ENCODE measurements at places on chromosomes 2 and 18.

- DNase-seq, result no peak
Measured at GRCh38 chr2:203492965-203493364, 42.1 kb downstream of the RAPH1 start.

DNA sequence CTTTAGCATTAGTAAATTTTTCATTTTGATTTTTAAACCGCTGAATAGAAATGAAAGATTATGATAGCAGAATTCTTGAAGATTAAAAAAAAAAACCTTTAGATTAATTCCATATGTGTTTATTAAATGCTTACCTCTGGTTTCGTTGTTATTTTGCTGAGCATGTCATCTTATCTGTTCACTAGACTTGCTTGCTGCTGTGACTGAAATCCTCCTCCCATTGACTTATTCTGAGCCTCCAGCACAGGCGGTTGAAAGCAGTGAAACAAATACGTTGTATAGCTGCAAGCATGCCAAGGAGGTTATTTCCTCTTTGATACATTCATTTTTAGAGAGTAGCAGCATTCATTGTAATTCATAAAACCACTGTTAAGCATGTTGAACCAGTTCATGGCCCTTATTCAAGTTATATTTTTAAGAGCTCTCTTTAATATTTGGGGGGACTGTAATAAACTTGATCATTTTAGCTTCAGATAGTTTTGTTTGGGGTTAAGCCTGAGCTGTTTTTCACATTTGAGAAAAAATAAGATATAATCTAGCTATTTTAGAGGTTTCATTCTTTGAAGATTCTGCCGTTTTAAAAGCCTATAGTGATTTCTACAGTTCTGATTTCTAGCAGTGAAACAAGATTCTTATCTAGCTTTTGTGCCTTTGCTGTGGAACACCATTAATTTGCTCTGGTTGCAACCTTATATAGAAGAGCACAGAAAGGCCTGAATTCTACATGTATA is at the start of gene HTR2B:
Gene HTR2B (minus strand): TSS at position 205 of the 731 bp plus-strand sequence. CDS start 1,278 bp downstream, outside the sequence.
- no peak for DNase-seq

DNA sequence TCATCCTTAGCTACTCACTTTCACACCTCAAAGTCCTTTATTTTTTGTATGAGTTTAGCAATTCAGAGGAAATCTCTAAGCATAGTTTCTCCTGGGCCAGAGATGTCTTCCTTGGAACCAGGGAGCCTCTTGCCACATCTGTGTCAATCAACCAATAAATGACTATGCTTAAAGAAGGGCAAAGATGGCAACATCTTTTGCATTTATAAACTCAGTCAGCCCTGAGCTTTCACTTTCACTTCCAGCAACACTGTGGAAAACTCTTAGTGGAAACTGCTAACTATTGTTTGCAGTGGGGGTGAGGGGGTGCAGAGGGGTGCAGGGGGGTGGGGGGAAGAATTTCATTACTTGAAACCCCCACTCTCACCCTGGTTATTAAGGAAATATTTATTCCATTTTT is 3.4 kb downstream of the ACVR1C start:
- no peak for DNase-seq

DNA sequence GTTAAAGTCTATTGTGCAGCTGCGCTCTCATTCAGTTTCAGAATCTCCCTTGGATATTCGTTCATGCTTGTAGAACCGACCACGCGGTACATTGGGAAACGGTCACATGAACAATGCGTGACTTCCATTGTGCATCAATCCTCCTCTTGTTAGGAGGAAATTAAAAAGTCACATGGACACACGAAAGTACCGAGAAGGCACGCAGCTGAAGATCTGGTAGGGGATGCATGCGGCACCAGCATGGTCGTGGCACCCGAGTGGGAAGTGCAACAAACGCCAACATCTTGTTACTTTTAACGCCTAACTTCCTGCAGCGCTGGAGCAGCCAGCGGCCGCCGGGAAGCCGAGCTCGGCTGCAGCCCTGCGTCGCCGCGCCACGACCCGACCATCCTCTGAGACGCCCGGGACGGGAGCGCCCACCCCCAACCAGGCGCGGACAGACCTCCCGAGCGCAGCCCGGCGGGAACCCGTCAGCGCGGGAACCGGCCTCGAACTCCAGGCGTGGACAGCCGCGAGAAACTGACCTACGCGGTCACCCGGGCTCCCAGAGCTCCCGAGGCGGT is 412 bp downstream of the OSBPL1A start:
- DNase-seq, result peak; percentile 65

- DNase-seq, result no peak
Measured at GRCh38 chr18:63907664-63908063, at the start of gene SERPINB10. Gene SERPINB10 (plus strand): TSS chr18:63907958. CDS start chr18:63915511, 7,553 bp downstream.

- DNase-seq, result peak; percentile 72
Measured at GRCh38 chr2:160920791-160921303, 239.4 kb upstream of the TANK start.

DNA sequence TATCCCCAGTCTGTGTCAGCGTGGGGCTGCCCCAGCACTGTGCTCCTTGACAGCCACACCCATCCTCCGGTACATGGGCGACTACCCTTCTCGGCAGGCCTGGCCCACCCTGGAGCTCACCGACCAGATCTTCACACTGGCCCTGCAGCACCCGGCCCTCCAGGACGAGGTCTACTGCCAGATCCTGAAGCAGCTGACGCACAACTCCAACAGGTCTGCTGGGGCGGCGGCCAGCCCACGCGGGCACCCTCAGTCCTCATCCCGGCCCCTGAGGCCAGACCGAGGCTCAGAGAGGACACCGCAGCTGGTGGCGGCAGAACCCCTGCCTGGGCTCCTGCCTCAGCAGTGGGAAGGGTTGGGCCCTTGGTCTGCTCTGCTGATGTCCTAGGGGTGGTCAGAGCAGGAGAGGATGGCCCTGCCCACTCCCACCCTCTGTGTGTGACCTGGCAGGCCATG is 14.4 kb upstream of the GPR17 start:
- DNase-seq, result no peak

DNA sequence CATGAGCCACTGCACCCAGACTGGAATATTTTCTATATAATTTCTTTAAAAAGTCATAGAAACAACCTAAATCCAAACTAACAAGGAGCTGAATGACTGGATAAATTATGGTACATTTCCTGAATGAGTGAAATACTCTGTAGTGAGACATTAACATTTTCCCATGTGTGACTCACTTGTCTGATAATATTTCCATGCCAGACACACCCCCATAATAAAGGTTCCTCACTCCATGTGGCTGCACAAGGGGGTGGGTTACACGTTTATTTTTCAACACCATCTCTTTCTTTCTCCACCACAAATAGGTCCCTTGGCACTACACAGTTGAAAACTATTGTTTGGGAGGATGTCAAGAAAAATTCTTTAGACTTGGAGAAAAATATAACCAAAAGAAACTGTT is 266.3 kb upstream of the LYPD1 start:
- DNase-seq, result no peak

GRCh38 chr2:54763636-54764291 is 40.3 kb downstream of the EML6 start:
- DNase-seq, result no peak

DNA sequence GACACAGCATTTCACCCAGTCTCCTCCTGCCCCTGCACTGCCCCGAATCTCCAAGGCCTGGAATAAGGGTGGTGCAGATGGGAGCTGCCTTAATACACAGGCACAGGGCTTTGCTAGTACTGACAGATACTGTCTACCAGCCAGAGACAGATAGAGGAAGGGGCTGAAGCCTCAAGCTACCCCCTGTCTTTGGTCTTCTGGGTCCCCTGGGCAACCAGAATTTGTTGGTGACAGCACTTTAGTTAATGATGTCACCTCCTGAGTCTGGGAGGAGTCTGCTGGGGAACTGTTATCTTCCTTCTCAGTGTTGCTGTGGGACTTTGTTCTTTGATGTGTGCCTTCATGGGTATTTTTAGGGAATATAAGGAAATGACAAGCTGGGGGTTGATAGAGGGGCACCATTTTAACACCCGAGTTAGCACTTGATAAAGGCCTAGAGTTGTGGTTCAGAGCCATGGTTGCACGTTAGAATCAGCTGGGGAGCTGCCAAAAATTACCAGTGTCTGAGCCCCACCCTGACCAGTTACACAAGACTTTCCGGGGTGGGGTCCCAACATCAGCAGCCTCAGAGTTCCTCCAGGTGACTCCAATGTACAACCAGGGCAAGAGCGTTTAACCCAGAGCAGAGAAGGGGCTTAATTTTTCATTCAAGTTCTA is 136.8 kb downstream of the SMAD7 start:
- no peak for DNase-seq

- peak; percentile 72 for DNase-seq
Measured at GRCh38 chr2:177763531-177764265, 308.9 kb downstream of the PDE11A start.

GRCh38 chr2:98084869-98085238 is 2.1 kb upstream of the VWA3B start:
- DNase-seq, result no peak

GRCh38 chr2:120955427-120955826 is 219.8 kb downstream of the GLI2 start:
- no peak for DNase-seq

GRCh38 chr18:79239631-79240030 is 156.1 kb upstream of the NFATC1 start:
- no peak for DNase-seq

DNA sequence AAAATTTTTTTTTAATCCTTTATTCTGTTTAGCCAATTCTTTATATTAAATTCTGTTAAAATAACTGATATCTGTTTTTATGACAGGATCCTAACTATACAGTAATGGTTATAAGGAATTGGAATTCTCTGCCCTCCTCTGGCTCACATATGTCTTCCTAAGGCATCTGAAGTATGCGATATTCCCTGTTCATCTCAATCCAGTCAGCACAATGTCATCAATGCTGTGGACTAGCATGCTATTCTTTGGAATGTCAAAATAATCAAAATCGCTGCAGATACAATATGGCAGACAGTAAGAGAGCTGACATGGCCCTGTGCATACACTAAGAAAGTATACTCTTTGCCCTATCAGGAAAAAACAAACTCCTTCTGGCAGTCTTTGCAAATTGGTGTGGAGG is 107.6 kb downstream of the AP1S3 start:
- no peak for DNase-seq

DNA sequence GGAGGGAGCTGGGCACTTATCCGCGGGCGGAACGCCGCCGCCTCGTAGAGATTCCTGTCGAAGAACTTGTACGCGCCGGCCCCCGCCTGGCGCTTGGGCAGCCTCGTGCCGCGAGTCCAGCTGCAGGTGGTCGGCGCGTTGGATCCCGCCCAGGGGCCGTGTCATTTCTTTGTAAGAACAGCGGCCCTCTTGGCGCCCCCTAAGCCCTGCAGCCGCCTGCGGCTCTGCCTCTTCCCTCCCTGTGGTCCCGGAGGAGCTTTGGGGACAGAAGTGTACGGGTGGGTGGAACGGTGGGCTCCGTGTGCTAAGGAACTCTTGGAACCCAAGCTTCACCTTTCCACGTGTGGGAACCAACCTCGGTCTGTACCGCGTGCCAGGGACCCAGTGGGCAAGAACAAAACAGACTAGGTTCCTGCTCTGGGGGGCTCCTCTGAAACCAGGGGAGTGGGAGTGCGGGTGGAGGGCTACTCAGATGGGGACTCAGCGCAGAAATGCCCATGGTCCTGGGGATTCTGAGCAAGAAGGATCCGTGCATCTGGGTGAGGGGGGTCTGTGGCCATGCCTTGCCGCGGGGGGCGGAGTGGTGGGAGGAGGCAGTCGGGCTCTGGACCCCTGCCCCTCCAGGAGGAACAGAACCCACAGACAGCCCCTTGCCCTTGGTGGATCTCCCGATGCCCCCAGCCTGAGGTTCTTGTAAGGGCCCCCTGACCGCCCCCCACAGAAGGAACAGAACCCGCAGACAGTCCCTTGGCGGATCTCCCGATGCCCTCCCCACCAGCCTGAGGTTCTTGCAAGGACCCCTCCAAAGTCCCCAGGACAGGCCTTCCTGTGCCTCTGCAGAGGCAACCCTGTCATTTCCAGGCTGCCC is 1.5 kb downstream of the GPC1 start:
- DNase-seq, result peak; percentile 56

- no peak for DNase-seq
Measured at GRCh38 chr2:233346376-233346775, 7.9 kb upstream of the DGKD start.

DNA sequence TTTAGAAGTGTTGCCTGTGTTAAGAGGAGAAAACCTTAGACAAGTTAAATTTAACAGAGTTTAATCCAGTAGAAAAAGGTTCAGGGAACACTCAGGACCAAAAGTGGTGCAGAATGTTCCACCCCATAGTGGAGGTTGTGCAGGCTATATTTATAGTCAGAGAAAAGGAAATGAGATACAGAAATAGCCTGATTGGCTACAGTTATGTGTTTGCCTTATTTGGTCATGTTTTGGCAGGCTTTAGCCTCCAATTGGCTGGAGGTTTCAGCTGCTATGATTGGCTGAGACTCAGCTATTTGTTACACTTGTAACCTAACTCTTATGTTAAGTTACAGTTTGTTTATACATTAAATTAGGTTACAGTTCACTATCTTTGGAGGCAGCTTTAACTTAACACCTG is 4.2 kb downstream of the STAMBP start:
- peak; percentile 68 for DNase-seq

GRCh38 chr2:167140767-167141166 is 252.5 kb downstream of the XIRP2 start:
- peak; percentile 99 for DNase-seq

- DNase-seq, result no peak
Measured at GRCh38 chr2:39525636-39526412, 88.7 kb upstream of the MAP4K3 start.

DNA sequence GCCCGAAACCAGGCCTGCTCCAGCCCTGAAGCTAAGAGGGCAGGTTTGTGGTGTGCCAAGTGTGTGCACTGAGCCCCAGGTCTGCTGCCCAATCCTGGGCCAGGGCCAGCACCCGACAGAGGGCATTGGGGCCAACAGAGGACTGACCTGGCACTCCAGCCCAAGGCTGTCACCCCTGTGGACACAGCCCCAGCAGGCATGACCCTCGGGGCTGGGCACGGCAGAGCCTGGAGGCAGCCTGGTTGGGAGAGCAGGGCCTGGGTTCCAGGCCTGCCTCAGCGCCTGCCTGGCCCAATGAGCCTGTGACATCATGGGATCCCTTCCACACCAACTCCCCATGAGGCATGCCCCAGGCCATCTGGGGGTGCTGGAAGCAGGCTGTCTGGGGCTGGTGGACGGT is 10.8 kb upstream of the SNED1 start:
- no peak for DNase-seq

- no peak for DNase-seq
Measured at GRCh38 chr2:112835061-112835501, 1.5 kb downstream of the IL1B start.

- peak; percentile 84 for DNase-seq
Measured at GRCh38 chr2:237895544-237896506, 36.4 kb downstream of the RAMP1 start.

GRCh38 chr2:29920130-29920577 is 1.2 kb downstream of the ALK start:
- DNase-seq, result peak; percentile 51

- no peak for DNase-seq
Measured at GRCh38 chr2:228762565-228762964, 508.5 kb downstream of the PID1 start.

GRCh38 chr2:109185821-109186570 is 57.0 kb downstream of the SH3RF3 start:
- peak; percentile 76 for DNase-seq

DNA sequence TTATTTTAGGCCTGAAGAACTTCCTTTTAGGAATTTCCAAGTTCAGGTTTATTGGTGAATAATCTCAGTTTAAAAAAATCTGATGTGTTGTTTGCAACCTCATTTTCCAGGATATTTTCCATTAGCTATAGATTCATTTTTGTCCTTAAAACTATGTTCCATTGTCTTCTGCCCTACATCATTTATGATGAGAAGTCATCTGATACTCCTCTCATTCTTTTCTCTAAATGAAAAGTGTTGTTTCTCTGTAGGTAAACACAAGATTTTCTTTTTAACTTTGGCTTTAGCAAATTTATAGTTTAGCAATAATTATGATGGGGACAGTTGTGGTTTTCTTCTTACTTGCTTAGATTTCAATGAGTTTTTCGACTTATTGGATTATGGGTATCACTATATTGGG is 427.3 kb downstream of the DCDC2C start:
- no peak for DNase-seq

Data from myocyte (in vitro differentiated cells).